SW480 (cell line): ENCODE measurements at places on chromosomes 3 and 15.
A peak's percentile ranks its signal among the peaks of the same experiment; 100 is the strongest.

DNA sequence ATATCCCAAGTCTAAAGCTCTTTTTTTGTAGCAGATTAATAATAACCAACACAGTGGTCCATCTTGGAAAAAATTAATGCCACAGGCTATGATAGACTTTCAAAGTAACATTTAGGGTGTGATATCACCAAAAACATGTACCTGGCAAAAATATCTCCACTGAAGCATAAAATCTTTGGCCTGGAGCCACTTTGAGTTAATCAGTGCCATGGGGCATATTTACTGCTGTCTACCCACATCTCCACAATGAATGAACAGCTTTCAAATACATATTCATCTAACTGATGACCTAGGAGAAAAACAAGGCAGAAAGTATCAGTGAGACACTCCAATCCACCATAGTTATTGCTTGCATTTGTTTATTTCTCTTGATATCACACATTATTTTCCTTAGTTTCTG, 296.0 kb upstream of the MDFIC2 start:
- DNase-seq: no peak

- DNase-seq: no peak
Observed at GRCh38 chr3:183634707-183635106, 716 bp upstream of the KLHL24 start.

GRCh38 chr3:15399970-15400369, 27.4 kb downstream of the METTL6 start:
- DNase-seq: no peak

GRCh38 chr3:71285086-71285485, 298.4 kb downstream of the FOXP1 start:
- no peak for DNase-seq

DNA sequence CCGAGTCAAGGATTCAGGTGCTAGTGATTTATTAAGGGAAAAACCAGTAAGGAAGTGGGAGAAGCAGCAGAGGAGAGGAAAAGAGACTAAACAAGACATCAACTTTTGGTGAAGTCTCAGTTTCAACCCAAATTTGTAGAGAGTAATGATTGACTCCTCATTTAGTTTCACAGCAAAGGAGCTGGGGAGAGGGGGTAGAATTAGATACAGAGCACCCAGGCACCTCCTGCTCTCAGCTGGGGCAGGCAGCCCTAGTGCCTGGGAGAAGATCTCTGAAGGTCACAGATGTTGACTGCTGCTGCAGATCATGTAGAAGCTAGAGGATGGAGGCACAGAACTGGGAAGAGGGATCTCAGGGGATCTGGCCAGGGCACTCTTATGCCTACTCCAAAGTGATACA, 29.1 kb downstream of the RPL39L start:
- DNase-seq: no peak

DNA sequence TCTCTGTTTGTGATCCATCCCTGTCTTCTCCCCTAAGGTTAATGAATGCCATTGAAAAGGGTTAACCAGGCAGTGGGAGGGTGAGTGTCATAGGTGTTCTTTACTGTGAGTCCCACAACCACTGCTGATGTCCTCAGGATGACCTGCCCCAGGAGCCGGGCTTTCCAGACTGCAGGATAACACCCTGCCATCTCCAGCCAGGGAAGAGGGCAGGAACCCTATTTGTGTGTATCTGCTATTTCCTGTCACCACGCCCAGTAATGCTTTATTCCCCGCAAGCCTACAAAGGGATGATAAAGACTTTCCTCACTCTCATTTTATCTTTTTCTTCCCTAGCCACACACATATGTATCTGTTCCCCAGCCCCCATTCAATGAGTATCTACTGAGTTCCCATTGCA, 15.6 kb upstream of the CTXND1 start:
- DNase-seq: no peak

DNA sequence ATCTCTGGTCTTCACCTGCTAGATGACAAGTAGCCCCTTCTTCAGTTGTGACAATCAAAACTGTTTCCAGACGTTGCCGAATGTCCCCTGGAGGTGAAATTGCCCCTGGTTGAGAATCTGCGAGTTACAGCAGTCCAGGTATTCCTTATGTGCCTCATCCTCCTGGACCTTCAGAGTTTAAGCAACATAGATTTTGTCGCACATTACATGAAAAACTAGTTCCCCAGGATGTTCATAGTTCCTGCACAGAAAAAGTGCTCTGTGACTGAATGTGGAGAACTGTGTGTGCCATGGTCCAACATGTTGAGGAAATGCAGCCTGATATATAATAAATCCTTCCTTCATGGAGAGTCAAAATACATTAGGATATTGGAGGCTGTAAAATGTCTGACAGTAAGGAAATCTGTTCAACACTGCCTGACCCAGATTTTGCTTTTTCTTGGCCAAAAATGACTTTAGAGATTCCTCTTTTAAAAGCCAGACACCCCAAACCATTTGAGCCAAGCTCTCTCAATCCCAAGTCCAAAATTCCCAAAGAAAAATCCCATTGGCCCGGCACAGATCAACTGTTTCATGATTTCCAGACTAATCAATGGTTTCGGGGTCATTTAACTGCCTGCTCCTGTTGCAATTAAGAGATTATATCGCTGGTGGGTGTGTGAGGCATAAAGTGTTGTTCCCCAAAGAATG, 20.4 kb upstream of the SHC4 start:
- no peak for DNase-seq

- no peak for DNase-seq
Observed at GRCh38 chr3:36813305-36813704, 49.0 kb upstream of the DCLK3 start.

DNA sequence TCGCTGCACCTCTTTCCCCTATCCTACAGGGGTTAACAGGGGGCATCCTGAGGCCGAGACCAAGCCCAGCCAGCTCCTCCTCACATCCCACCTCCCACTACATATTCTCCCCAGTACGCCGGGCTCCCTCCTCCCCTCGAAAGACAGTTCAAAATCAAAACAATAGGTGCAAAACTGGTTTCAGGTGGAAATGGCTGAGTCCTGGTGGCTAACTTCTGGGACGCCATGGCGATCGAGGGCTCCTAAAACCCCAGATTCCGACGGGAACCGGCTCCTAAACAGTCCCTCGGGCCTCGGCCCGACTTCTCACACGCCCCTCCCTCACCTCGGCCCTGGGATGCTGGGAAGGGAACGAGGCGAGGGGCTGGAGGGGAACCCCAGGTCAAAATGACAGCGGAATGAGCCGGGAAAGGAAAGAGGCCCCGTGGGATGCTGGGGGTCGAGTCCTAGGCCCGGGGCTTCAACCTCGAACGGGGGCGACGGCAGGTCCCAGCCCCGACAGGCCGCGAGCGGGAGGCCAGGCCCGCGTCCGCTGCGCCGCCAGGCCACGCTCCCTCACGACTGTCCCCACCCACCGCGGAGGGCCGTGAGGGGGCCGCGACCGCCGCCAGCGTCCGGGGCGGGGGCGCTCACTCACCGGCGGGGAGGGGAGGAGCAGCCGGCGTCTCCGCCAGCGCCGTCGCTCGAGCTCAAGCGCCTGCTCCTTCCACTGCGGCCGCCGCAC, 492 bp downstream of the TMCC1 start:
- DNase-seq: peak; percentile 72

- no peak for DNase-seq
Observed at GRCh38 chr15:29799859-29800258, 22.4 kb downstream of the TJP1 start.

GRCh38 chr15:91965501-91966193, 112.1 kb downstream of the SLCO3A1 start:
- peak; percentile 79 for DNase-seq

GRCh38 chr3:120304616-120305015, 19.6 kb upstream of the GPR156 start:
- DNase-seq: no peak

GRCh38 chr3:183210862-183211341, 42.2 kb upstream of the B3GNT5 start:
- DNase-seq: no peak

DNA sequence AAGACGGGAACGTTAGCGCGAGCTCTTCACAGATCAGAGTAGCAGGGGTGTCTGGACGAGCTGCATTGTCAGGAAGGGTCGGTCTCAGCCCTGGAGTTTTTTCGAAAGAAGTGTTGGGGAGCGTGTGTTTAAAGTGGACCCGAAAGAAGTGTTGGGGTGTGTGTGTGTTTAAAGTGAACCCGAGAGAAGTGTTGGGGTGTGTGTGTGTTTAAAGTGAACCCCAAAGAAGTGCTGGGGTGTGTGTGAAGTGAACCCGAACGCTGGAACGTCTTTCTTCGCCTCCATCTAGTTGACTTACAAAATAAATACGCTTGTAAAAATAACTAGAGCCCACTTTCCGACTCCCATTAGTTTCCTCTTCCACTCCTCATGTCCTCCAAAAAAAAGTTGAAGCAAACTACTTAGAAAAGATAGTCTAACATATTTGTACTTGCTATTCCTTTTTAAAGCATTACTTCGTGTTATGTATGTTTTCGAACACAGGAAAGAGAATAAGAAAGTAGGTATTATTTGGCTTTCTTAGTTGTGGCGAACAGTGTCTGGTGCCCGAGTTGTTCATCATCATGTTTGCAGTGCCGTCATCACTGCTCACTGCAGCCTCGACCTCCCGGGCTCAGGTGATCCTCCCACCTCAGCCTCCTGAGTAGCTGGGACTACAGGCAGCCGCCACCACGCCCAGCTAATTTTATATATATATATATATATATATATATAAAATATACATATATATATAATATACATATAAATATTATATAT, 1.0 kb downstream of the LRCH3 start:
- DNase-seq: peak; percentile 49

- no peak for DNase-seq
Observed at GRCh38 chr3:3316521-3316920, 137.0 kb upstream of the CRBN start.

DNA sequence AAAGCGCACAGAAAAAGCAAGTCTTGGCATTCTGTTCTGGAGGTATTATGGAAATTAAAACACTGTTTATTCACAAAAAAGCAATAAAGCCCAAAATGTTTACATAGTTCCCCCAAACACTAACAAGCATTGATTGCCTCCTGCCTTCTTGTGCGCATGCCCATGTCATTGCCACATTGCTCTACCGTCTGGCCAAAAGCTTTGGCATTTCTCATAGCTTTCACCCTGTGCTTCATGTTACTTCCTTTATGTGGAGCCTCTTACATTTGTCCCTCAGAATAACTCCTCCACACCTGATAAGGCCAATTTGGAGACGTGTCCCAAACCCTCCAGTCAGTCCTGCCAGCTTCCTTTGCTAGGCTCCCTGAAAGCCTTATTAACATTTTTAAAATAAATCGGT, 680.8 kb downstream of the GBE1 start:
- DNase-seq: no peak

DNA sequence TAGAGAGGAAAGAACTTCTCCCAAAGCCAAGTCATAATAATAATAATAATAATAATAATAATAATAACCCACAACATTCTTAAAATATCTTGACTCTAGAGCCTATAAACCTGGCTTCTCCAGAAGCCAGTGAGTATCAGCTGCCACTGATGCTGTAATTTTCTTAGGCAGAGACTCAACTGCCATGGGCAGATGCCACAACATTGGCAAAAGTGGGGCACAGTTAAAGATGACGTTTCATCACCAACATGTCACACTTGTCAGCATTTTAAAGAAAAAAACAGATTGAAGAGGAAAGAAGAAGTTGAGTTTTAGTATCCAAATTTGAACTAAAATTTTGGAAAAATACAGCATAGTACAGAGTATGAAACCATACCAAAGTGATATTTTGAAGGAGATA, 265.0 kb downstream of the ZMAT3 start:
- no peak for DNase-seq

DNA sequence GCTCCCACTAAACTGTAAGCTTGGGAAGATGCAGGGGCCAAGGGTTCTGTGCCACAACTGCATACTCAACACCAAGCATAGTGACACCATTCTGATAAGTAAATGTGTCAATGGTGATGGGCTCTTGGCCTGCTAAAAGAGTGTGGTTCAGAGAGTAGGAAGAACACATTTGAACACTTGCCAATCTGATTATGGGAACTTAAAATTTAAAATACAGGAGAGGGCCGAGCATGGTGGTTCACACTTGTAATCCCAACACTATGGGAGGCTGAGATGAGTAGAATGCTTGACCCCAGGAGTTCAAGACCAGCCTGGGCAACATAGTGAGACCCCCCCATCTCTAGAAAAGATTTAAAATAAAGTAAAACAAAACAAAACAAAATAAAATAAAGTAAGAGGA, 34.1 kb downstream of the PTPN9 start:
- DNase-seq: no peak

GRCh38 chr15:39623529-39623931, 42.7 kb downstream of the THBS1 start:
- DNase-seq: no peak

DNA sequence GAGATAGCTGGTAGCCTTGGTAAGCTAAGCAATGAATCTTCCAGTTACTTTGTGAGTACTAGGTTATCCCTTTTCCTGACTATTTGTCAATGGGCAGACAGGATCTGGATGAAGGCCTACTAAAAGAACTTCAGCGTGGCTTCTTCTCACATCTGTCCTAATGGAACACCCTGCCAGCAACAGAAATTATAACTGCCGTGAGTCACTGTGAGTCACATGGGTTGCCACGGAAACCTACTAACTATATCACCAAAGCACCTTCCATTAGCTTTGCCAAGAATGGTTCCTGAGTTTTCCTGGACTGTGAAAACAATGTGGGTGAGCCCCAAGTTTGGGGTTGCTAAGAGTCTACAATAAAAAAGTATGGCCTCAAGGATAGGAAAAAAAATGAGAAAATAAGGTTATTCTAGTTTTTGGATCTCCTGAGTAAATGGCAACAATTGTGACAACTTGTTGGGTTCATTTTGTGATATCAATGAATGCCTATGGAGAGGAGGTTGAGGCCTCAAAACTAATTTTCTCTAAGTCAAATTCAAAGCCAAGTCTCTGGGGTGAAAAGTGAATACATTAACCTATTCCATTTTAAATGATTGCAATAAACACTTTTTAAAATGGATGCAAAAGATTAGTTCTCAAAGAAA, 195.1 kb upstream of the ICE2 start:
- DNase-seq: peak; percentile 87

GRCh38 chr3:46965151-46965550, 11.4 kb downstream of the CCDC12 start:
- no peak for DNase-seq

GRCh38 chr3:177935047-177935446, 601.2 kb upstream of the KCNMB2 start:
- DNase-seq: no peak

GRCh38 chr15:28022181-28022580, 76.9 kb downstream of the OCA2 start:
- no peak for DNase-seq

GRCh38 chr15:81914734-81915256, 131.0 kb downstream of the MEX3B start:
- DNase-seq: no peak

GRCh38 chr3:20340324-20340928, 154.4 kb upstream of the SGO1 start:
- peak; percentile 68 for DNase-seq

- peak; percentile 65 for DNase-seq
Observed at GRCh38 chr3:5426094-5426883, 238.8 kb downstream of the EDEM1 start.

GRCh38 chr3:45554006-45554666, 40.4 kb upstream of the LIMD1 start:
- DNase-seq: no peak

DNA sequence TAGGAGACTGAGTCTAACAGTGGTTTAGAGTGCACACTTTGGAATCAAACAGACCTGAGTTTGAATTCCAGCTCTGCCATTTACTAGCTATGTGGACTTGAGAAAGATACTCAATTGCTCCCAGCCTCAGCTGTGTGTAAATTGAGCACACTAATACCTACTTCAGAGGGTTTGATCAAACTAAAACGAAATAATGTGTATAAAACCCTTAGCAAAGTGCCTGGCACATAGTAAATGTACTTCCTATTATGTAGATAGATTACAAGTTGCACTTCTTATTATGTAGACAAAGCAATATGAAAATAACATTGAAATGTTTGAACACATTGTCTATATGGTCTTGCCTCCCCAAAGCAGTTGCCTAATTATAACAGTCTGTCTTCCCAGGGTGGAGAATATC, 180.6 kb downstream of the ANXA2 start:
- no peak for DNase-seq
